ENCODE measurements at places on chromosomes 2 and 18.
A peak's percentile ranks its signal among the peaks of the same experiment; 100 is the strongest.

- DNase-seq: no peak
These were observed 192.2 kb downstream of the TSN start for GRCh38 chr2:121947674-121948073.

GRCh38 chr2:95122197-95122551 is 566 bp upstream of the MRPS5 start:
- no peak for DNase-seq

- DNase-seq: no peak
These were observed 78.0 kb downstream of the TMEM182 start for GRCh38 chr2:102839668-102840388.

DNA sequence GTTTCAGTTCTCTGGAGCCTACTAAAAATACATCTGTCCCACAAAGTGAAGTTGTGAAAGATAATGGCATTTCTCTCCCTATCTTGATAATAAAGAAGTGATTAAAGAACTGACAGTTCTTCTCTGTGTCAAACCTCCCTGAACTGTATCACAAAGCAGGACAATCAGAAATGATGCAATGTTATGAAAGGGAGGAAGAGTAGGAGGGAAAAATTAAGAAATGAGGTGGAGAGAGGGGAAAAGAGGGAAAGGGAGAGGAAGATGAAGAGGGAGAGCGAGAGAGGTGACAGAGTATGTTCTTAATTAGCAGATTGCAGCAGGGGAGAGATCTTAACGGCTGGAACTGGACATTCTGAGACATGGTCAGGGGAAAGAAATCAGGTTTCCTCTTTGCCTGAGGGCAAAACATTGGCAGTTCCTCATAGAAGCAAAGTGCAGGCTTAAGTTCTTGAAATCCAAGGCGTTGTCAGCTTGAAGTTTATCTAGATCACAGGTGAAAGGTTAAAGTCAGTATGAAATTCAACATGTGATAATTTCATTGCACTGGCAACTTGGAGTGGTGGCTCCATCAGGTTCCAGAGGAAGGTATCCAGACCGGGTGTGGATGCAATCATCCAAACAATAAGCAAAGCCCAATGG is 54.6 kb downstream of the RDH14 start:
- DNase-seq: no peak

DNA sequence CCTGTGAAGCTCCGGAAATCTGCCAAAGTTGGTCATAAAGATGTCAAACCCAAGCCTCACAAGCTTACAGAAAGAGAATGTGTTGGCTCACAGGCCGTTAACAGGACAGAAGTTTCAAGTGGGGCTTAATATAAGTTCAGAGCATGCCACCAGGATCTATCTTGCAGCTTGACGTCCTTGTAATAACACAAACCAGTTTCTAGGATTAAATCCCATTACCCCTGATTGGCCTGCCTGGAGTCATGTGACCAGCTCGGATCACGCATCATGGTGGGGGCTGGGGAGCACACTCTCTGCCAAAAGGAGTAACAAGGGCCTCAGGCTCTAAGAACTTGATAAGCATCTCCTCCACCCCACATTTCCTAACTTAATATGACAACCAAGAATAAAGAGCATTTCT is 38.9 kb upstream of the SCG2 start:
- DNase-seq: no peak

DNA sequence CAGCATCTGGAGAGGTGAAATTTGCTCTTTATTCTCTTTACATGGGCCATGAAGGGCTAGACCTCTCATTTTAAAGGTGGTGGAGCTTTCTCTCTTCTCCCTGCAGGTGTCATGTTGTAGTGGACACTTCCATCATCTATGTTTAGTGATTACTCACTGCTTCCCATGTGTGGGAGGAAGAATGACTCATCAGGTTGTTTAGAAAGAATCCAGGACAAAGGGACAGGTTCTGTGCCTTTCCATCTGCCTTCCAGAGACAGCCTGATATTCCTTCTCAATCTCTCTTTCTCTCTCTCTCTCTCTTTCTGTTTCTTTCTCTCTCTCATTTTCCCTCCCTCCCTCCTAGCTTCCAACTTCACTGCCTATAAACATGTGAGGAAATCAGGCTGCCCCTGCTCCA is 38.7 kb downstream of the SCG2 start:
- DNase-seq: no peak

DNA sequence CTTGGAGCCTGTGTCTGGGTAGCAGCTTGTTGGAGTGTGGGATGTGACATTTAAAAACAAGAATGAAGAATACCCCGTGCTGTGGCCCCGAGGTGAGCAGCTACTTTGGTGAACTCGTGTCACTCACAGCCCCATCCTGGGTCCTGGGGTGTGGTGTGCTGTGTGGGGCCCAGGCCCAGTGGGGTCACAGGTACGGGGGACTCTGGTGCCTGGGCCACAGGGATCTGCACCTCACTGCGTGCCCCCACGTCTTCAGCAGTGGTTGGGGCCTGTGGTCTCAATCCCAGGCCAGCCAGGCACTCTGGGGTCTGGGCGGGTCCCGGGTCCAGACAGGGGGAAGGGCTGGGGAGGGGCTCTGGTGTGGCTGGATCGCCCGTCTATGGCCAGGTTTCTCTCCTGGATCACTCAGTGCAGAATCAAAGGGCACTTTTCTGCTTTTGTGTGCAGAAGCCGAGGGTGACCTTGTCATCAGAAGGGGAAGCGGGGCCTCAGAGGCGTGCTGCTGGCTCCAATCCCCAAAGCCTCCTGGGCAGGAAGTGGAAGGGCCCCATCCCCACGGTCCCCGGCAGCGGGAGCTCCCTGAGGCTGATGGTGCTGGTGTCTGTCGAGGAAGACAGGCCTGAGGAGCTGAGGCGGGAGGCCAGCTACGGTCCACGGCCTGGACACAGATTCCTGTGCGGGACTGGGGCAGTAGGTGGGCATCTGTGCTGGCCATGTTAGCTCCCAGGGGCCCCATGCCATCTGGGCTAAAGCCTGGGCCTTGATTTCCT is 1.4 kb downstream of the GPR35 start:
- DNase-seq: no peak

DNA sequence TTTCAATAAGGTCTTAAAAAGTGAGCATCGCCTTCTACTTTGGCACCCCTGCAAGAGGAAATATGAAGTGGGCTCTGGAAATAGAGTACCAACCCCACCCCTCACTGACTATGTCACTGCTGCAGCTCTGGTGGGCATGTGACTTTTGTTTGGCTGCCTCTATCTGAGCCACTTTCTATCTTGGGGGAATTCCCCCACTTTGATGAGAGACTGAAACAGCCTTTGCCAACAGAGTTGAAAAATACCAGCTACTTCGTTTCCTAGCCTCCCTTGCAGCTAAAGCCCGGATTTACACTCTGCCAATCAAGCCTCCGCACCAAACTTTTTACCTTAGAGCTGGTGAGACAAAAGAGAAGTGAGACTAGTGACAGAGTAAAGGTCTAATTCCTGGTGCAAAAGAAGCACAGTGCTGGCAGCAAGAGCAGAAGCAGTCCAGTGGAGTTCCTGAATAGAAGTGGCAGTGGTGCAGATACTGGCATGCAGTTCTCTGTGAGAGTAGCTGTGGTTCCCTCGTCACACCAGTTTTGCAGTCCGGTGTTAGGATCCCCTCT is 12.0 kb upstream of the GALNT14 start:
- DNase-seq: no peak

- DNase-seq: no peak
These were observed 34.2 kb downstream of the EMX1 start for GRCh38 chr2:72951303-72952095.

DNA sequence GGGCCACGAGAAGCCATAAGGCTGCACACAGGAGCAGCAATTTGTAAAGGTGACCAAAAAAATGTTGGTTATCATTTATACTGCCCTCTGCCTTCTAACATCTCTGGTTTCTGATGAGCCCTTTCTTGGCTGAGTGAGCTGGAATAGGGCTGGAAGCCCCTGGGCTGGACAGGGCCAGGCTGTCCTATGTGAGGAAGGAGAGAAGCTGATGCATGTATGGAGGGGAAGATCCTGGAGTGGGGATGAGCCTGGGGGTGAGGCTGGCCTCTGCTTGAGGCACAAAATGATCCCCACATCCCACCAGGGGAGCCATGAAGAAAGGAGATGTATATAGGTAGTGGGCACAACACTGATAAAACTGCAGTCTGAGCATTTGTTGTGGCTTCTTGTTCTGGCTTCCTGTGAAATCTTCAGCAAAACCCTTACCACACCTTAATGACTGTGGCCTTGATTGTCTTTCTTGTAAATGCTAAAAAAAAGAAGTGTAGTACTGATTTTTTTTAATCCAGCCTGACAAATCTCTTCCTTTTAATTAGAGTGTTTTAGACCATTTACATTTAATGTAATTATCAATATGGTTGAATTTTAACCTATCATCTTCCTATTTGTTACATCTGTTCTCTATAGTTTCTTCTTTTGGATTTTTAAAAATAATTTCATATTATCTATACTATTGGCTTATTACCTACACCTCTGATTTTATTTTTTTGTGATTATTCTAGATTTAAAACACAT is 5.6 kb downstream of the SNED1 start:
- no peak for DNase-seq

GRCh38 chr2:7961550-7961949 is 720.3 kb upstream of the ID2 start:
- no peak for DNase-seq

GRCh38 chr2:234363011-234363487 is 133.8 kb downstream of the ARL4C start:
- DNase-seq: no peak

DNA sequence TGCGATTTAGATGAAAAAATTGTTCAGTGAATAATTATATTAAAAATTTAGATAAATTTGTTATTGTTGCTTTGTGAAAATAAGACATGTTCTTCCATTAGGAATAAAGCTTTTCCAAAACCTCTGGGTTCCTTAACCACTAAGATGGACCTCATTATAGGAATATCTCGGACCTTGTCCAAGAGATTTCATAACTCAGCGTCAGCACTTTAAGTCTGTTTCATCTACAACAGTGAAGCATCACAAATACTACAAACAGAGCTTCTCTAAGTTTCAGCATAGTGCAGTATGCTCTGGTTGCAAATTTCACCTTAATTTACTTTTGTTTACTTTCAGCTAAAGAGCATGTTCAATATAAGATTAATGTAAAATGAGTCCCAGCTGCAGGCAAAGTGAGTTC is 150.3 kb downstream of the UBE2E3 start:
- no peak for DNase-seq

DNA sequence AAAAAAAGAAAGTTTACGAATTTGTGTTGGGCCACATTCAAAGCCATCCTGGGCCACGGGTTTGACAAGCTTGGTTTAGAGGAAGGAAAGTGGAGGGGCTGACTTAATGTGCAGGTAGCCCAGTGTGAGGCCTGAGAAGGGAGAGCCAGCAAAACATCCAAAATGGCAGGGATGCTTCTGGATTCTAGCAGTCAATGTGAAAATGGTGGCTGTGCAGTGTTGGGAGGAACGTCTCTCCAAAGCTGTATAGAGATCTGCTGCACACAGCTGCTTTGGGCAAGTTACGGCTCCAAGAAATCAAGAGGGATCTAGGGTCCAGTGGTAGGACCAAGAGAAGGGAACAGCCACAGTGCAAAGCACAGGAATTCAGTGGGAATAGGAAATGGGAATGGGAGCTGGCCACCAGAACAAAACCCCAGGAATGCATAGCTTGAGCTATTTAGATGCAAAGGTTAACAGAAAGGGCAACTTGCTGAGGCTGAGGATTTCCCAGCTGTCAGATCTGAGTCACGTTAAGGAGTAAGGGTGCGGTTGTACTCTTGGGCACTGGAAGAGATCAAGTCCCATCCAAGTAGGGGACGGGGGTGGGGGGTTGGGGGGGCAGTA is 70.6 kb downstream of the B3GNT2 start:
- no peak for DNase-seq

DNA sequence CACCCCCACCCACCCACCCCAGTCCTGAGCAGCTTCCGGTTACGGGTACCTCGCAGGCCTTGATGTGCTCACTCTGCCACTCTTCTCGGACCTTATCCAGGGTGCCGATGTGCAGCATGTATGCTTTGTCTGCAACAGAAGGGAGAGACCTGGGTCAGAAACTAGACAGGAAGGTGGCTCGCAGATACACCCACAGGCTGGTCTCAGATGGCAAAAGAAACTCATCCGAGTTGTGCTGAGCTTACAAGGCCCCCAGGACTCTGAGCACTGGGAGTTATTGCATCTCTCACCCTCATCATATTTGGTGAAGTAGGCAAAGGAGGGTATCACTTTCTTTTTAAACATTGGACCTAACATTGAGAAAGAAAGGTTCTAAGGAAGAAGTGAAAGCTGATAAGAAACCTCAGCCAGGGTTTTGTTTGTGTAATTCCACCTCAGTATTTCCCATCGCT is 30.6 kb upstream of the EPG5 start:
- peak; percentile 4 for DNase-seq

DNA sequence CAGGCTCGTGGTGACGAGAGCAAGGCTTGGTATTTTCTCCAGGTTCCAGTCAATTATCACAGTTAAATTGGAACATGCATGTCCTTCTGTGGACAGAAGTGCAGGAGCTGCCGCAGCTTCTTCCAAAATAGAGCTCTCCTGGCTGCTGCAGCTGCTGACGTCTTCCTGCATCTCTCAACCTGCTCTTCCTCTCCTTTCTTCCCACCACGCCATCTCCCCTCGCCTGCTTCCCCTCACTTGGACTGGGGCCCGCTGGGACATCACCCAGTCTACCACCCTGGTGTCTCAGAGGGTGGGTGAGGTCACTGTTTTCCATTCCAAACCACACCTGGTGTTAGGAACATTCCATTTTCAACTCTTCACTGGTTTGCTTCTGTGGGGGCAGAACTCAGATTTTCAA is 41.4 kb downstream of the SPP2 start:
- no peak for DNase-seq

DNA sequence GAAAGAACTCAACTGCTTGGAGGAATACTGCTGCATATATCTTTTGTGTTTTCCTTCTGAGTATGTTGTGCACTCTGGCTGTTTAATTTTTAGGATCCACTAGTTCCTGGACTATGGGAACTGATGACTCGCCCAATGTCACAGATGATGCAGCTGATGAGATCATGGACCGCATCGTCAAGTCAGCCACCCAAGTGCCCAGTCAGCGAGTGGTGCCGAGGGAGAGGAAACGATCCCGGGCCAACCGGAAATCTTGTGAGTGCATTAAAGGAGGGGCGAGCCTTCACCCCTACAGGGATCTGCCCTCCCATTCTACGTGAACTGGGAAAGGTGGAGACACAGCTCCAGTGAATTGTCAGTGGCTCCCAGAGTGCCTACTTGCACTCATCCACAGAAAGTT is 59.6 kb downstream of the TPGS2 start:
- no peak for DNase-seq

GRCh38 chr18:26176134-26176533 is 42.5 kb downstream of the PSMA8 start:
- DNase-seq: no peak

GRCh38 chr2:191922736-191923651 is 76.1 kb upstream of the CAVIN2 start:
- no peak for DNase-seq

DNA sequence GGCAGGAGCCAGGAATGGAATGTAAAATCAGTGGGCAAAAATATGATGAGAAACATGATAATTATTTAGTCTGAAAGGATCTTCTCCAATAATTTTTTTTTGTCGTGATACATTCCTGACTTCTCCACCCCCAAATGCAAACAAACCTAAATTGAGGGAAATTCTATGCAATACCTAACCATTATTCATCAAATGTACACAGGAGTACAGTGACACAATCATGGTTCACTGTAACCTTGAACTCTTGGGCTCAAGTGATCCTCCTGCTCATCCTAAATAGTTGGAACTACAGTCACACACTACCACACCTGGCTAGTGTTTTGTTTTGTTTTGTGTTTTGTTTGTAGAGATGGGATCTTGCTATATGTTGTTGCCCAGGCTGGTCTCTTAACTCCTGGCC is 46.5 kb downstream of the RAB10 start:
- no peak for DNase-seq

GRCh38 chr2:78465707-78466106 is 559.8 kb upstream of the REG3G start:
- DNase-seq: no peak

Data from stimulated activated CD4-positive, alpha-beta T cell treated with anti-CD3 and anti-CD28 coated beads, TNF-alpha, amount 100 ng/mL, for 4 hours (primary cell).